ENCODE measurements at places on chromosomes 13 and 19.

- DNase-seq = no peak
These were observed 26.1 kb upstream of the CYP2A7 start for GRCh38 chr19:40907968-40908735.

DNA sequence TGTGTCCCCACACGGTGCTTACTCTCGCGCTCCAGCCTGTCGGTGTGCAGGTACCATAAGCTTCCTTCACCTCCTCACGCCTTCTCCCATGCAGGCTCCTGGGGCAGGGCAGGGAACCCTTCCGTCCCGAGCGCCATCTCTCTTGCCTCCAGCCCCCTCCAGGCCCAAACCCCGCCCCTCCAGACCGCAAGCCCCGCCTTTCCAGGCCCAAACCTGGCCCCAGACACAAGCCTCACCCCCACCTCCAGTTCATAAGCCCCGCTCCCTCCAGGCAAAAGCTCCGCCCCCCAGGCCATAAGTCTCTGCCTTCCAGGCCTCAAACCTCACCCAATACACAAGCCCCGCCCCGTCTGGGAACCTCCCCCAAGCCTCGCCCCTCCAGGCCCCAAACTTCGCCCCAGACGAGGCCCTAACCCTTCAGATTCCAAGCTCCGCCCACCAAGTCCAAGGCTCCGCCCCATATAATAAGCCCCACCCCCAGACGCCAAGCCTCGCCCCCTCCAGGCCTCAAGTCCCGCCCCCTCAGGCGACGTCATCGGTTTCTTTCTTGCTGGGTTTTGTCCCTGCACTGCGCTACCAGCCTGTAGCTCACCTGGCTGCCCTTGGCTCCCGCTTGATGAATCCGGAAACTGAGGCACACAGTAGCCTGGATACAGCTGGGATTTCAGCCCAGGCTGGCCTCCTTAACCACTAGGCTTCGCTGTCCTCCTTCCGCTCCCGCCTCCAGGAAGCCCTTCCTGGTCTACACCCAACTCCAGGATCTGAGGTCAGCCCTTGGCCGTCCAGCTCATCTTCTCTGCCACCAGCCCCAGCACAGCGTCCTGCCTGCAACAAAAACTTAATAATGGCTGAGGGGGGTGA is 16.1 kb downstream of the MKNK2 start:
- DNase-seq = peak; percentile 61

GRCh38 chr13:108728370-108728769 is 99.0 kb downstream of the MYO16 start:
- no peak for DNase-seq

DNA sequence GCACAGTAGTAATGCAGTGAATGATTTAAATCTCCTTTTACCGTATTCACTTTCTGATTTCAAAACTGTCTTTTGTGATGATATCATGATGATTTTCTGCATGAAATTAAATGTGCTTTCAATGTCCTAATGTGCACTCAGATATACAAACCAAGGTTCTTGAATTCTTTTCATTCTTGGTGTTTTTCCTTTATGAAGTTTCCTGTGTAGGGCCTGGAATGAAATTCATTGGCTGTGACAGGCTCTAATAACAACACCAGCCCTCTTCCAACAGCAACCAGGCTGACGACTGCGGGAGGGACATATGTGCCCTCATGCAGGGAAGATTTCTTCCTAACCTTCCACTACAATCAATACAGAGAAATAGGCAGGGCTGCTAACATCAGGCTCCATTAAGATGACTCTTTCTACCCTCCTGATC is 1052.0 kb downstream of the DIAPH3 start:
- DNase-seq = no peak

DNA sequence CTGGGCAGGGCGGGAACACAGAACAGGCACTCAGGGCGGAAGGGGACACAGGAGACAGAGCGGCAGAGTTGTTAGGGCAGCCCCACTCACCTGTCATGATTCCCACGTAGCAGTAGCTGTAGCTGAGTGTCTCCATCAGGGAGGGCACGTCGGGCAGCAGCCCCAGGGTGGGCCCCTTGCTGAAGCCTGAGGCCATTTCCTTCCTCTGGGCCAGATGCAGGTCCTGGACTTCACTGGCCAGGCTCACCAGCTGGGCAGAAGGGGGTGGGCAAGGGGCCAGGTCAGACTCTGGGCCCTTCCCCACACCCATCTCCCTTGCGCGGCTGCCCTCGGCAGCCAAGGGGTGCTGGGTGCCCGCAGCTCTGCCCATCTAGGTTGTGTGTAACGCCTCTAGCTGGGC is 5.9 kb downstream of the MBOAT7 start:
- DNase-seq = no peak
